Testis (tissue), 5 donors: ENCODE measurements at places on chromosomes 2 and 18. TPM values are rescaled to one million over a fixed set of nuclear protein-coding genes. Genes with fewer than 3 reads are reported as not detected.
A peak's percentile ranks its signal among the peaks of the same experiment; 100 is the strongest.

DNA sequence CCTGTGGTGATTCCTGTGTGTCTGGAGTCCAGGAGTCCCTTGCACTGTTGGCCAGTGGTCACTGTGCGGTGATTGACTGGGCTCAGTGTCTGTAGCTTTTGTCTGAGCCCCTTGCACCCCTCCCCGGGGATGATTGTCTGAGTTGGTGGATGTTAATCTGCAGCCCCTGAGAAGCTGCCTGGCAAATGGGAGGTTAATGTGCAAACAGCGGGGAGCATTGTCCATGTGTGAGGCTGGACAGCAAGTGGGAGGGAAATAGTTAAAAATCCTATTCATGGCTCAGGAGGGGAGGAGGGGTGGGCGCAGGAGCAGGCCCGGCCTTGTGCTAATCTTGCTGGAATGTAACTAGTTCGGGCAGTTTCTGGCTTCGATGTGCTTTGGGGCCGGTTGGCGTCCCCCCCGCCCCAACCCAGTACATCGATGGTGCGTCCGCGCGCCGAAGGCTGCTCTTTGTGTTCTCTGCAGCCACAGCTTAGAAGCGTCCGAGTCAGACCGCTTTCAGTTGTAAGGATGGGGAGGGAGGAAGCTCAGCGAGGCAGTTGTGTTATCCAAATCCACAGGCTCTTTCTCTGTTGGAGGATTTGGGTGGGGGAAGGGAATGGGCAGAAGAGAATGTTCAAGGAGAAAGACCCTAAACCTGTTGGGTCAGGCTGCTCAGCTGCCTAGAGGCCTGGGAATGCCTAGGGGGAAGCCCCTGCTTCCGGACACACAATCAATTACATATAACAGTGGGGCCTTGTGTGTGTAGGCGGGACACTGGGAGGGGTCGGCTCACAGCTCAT lies 71.8 kb downstream of the TGOLN2 start:
- peak; percentile 58 for DNase-seq

GRCh38 chr2:30649278-30649677 lies 158.0 kb downstream of the CAPN13 start:
- no peak for DNase-seq

The PRKAG3 gene
- total RNA-seq = 0.25 TPM

The NEURL3 gene
- total RNA-seq = 1.3 TPM

GRCh38 chr18:46220116-46220515 lies 115.9 kb downstream of the HAUS1 start:
- no peak for DNase-seq

The SERPINB13 gene
- not detected for total RNA-seq

The GPR39 gene
- total RNA-seq = 4.0 TPM

- no peak for DNase-seq
Observed at GRCh38 chr2:71535526-71535925, 82.2 kb downstream of the DYSF start.

- no peak for DNase-seq
Observed at GRCh38 chr2:96241900-96242611, 23.7 kb downstream of the TMEM127 start.
